ENCODE measurements at places on chromosomes 1 and 21.

GRCh38 chr1:44505210-44505993, 100.3 kb downstream of the RNF220 start:
- no peak for DNase-seq

GRCh38 chr1:171446386-171446785, 38.9 kb upstream of the PRRC2C start:
- DNase-seq, result no peak

DNA sequence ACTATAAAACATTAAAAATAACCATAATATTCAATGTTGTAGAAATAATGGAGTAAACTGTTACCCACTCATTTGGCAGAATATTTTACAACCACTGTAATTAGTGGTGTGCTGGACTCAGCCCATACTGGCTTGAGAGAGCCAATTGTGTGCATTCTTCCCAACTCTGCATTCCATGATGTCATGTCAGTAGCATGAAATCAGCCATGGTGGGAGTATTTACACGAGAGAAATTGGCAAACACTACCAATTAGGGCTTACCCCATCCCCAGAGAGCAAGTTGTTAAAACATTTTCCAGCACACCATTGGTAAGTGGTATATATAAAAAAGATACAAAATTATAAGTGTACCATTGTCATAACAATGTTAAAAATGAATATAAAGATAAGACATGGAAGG, 19.1 kb upstream of the QSOX1 start:
- no peak for DNase-seq

GRCh38 chr21:39014747-39015146, 168.5 kb downstream of the PSMG1 start:
- DNase-seq, result no peak

GRCh38 chr1:55368698-55369097, 153.5 kb upstream of the USP24 start:
- no peak for DNase-seq

- no peak for DNase-seq
Measured at GRCh38 chr1:170881268-170882265, 53.8 kb upstream of the MROH9 start.

DNA sequence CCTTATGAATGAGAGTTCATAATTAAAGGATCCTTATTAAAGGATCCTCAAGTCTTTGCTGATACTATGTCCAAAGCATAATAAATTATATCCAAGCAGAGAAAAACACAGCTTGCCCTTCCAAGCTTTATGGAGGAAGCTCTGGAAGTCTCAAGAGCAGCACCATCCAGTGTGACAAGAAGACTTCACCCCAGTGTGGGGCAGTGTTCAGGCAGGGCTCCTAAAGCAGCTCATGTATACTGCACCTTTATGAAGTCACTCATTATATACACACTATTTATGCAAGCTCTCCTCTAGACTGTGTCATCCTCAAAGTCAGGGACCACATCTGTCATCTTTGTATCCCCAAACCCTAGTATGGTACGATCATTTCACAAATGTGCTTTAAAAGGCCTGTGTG, 11.9 kb upstream of the CCN1 start:
- DNase-seq, result no peak
